ENCODE measurements at places on chromosomes 11 and 22. TPM values are rescaled to one million over a fixed set of nuclear protein-coding genes. Genes with fewer than 3 reads are reported as not detected.

Gene HDHD5
- total RNA-seq, result 31.8 TPM

Gene C11orf87
- total RNA-seq, result 4.3 TPM

Gene OR5P2
- not detected for total RNA-seq

Gene KCNC1
- not detected for total RNA-seq

Gene SLC25A18
- total RNA-seq, result not detected

Gene DDI1
- total RNA-seq, result not detected

Gene SPON1
- total RNA-seq, result 0.72 TPM

Gene SOX10
- total RNA-seq, result not detected

Gene P4HA3
- 8.7 TPM for total RNA-seq

Gene UPK3A
- total RNA-seq, result not detected

Gene CCDC157
- total RNA-seq, result 2.9 TPM

Gene GRIK4
- total RNA-seq, result under 0.01 TPM

Gene SLC15A3
- total RNA-seq, result 10.9 TPM

Gene HBB
- total RNA-seq, result not detected

Gene TSSK2
- not detected for total RNA-seq

DNA sequence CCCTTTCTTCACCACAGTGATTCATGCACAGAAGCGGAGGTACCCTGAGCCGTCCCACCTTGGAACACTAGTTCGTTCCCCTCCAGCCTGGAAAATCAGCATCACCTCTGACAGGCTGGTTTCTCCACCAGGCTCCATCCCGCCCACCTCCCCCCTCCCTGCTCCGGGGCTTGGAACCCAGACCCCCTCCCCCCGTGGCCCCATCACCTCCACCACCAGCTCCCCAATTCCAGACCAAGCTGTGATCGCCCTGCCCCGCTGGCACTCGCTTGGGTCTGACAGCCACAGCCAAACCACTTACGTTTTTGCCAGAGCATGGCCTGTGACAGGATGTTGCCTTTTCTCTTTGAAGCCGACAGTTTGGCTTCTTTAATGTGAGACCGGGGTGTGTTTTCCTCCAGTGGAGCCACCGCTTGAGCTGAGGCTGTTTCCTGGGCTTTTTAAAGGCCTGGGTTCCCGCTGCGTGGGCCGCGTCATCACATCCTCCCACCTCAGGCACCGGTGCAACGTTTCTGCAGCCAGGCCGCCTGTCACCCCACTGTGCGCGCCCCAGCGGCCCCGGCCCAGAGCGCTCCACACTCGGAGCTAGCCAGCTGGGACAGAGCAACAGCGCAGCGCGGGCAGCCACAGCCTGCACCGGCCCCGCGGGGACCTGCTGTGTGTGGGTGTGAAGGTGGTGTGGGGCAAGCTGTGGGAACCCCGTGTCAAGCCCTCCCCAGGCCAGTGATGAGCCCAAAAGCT lies at the start of gene POU2AF1:
POU2AF1 (minus strand) TSS at position 415 of the 741 bp plus-strand sequence; CDS start at position 317, 98 bp downstream.
- DNase-seq, result peak; percentile 79
- H3K27me3 ChIP-seq, result no peaks in the 10 kb centered on the region
- no peaks in the 10 kb centered on the region for H3K36me3 ChIP-seq
- no peaks in the 10 kb centered on the region for H3K4me1 ChIP-seq
- no peak within 1 kb of the TSS for H3K27ac ChIP-seq

GRCh38 chr11:11929920-11930319 lies 78.5 kb downstream of the DKK3 start:
- no peak overlapping the region for H3K4me3 ChIP-seq
- H3K36me3 ChIP-seq, result peaks cover 39% of the 10 kb centered on the region
- no peak for DNase-seq
- no peak overlapping the region for H3K27ac ChIP-seq

DNA sequence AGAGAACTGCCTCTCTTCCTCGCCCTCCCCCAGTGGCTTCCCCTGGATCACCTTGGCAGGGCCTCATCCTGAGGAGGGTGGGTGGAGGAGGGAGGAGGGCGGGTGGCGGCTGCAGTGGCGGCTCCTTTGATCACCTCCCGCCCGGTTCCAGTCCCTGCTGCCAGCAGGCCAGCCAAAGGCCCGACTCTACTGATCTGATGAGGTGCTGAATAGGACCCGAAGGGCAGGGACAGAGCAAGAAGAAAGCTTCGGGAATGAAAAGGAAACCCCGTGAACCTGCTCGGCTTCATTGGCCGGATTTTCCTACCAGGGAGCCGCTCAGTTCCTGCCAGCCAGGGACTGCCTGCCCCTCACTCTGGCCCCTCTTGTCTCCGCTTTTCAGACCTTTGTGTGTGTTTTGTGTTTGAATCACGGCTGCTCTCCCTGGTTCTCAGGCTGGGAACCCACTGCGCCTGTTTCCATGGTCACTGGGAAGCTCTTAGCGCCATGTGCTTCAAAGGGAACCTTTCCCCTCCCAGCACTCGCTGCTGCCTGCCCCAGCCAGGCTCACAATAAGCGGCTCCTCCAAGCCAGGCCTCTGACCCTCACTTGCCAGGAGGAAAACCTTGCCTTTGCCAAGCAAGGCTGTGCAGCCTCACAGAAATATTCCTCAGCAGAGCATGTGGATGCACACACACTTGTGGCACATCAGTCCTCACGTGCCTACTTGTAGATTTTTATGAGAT lies 56.8 kb downstream of the C22orf31 start:
- DNase-seq, result no peak
- no peaks in the 10 kb centered on the region for H3K27me3 ChIP-seq
- no peak overlapping the region for H3K4me3 ChIP-seq
- no peaks in the 10 kb centered on the region for H3K36me3 ChIP-seq
- no peak overlapping the region for H3K27ac ChIP-seq

DNA sequence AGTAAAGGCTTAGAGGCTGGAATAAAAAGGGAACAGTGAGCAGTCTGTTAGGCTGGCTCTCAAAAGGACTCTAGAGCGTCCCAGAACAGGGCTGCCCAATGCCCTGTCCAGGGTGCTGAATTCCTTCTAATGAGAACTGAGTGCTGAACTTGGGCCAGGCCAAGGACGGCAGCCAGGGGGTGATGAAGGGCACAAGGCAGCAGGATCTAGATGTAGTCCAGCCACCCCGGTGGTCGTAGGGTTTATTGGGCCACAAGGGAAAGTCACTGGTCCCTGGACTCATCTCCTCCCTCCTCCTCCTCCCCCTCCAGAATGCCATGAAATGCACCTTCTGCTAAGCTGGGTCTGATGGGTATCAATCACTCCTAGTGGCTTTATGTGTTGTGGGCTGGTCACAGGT lies 19.2 kb downstream of the NPTXR start:
- no peaks in the 10 kb centered on the region for H3K4me1 ChIP-seq
- no peak overlapping the region for H3K4me3 ChIP-seq
- peak; percentile 96 for DNase-seq
- H3K27me3 ChIP-seq, result no peaks in the 10 kb centered on the region

GRCh38 chr11:12506404-12506921 lies 129.1 kb downstream of the PARVA start:
- peaks cover 39% of the 10 kb centered on the region for H3K36me3 ChIP-seq
- H3K27me3 ChIP-seq, result no peaks in the 10 kb centered on the region
- no peak overlapping the region for H3K4me3 ChIP-seq
- peak overlapping the region; percentile 34 for H3K27ac ChIP-seq
- peaks cover 46% of the 10 kb centered on the region for H3K4me1 ChIP-seq

GRCh38 chr11:46064221-46064620 lies 57.0 kb downstream of the PHF21A start:
- no peaks in the 10 kb centered on the region for H3K27me3 ChIP-seq
- peak; percentile 80 for DNase-seq

- H3K4me3 ChIP-seq, result peak overlapping the region; percentile 32
- peaks cover 7% of the 10 kb centered on the region for H3K36me3 ChIP-seq
- peaks cover 51% of the 10 kb centered on the region for H3K4me1 ChIP-seq
- DNase-seq, result peak; percentile 88
- no peaks in the 10 kb centered on the region for H3K27me3 ChIP-seq
Measured at GRCh38 chr11:78168539-78169477, 19.6 kb downstream of the KCTD21 start.

GRCh38 chr11:83158357-83158786 lies 1.4 kb downstream of the PCF11 start:
- DNase-seq, result no peak
- H3K4me1 ChIP-seq, result peaks cover 21% of the 10 kb centered on the region

GRCh38 chr11:130088919-130089673 lies 19.4 kb downstream of the APLP2 start:
- H3K4me1 ChIP-seq, result no peaks in the 10 kb centered on the region
- H3K36me3 ChIP-seq, result no peaks in the 10 kb centered on the region
- H3K27ac ChIP-seq, result no peak overlapping the region
- no peaks in the 10 kb centered on the region for H3K27me3 ChIP-seq

GRCh38 chr11:69682221-69682620 lies 7.1 kb upstream of the LTO1 start:
- H3K4me1 ChIP-seq, result no peaks in the 10 kb centered on the region
- no peak overlapping the region for H3K4me3 ChIP-seq
- H3K36me3 ChIP-seq, result no peaks in the 10 kb centered on the region
- no peak for DNase-seq

GRCh38 chr22:50019316-50019715 lies 6.8 kb upstream of the IL17REL start:
- peaks cover 15% of the 10 kb centered on the region for H3K27me3 ChIP-seq
- no peaks in the 10 kb centered on the region for H3K36me3 ChIP-seq
- H3K4me1 ChIP-seq, result no peaks in the 10 kb centered on the region
- no peak overlapping the region for H3K4me3 ChIP-seq
- DNase-seq, result peak; percentile 21

GRCh38 chr11:66850588-66851238 lies 6.2 kb upstream of the LRFN4 start:
- peaks cover 20% of the 10 kb centered on the region for H3K36me3 ChIP-seq
- no peak overlapping the region for H3K4me3 ChIP-seq
- peak; percentile 83 for DNase-seq
- peaks cover 4% of the 10 kb centered on the region for H3K4me1 ChIP-seq

- no peak overlapping the region for H3K4me3 ChIP-seq
- no peaks in the 10 kb centered on the region for H3K4me1 ChIP-seq
- DNase-seq, result no peak
- no peak overlapping the region for H3K27ac ChIP-seq
- no peaks in the 10 kb centered on the region for H3K36me3 ChIP-seq
Measured at GRCh38 chr11:113182288-113182687, 132.1 kb upstream of the TTC12 start.

GRCh38 chr22:38320605-38321402 lies 3.6 kb upstream of the CSNK1E start:
- H3K27ac ChIP-seq, result no peak overlapping the region
- peak; percentile 38 for DNase-seq
- peaks cover 13% of the 10 kb centered on the region for H3K4me1 ChIP-seq
- H3K4me3 ChIP-seq, result no peak overlapping the region

DNA sequence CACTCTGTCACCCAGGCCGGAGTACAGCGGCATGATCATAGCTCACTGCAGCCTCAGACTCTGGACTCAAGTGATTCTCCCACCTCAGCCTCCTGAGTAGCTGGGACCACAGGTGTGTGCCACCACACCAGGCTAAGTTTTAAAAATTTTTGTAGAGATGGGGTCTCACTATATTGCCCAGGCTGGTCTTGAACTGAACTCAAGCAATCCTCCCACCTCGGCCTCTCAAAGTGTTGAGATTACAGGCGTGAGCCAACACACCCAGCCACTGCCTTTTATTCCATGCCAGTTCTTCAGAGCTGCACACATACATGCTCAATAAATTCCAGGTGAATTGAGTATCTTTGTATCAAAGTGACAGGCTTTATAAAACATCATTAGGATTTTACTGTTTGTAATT lies 2.4 kb upstream of the COPB1 start:
- H3K4me3 ChIP-seq, result no peak overlapping the region
- no peak for DNase-seq
- H3K27ac ChIP-seq, result no peak overlapping the region
- H3K27me3 ChIP-seq, result no peaks in the 10 kb centered on the region
- peaks cover 16% of the 10 kb centered on the region for H3K4me1 ChIP-seq

GRCh38 chr11:20363149-20363499 lies 390 bp upstream of the HTATIP2 start:
- no peaks in the 10 kb centered on the region for H3K27me3 ChIP-seq
- DNase-seq, result peak; percentile 46
- H3K4me3 ChIP-seq, result peak overlapping the region; percentile 84
- H3K36me3 ChIP-seq, result no peaks in the 10 kb centered on the region

GRCh38 chr11:65719871-65720210 lies 757 bp downstream of the RNASEH2C start:
- peak overlapping the region; percentile 73 for H3K27ac ChIP-seq
- H3K4me1 ChIP-seq, result peaks cover 13% of the 10 kb centered on the region
- no peaks in the 10 kb centered on the region for H3K27me3 ChIP-seq
- H3K4me3 ChIP-seq, result peak overlapping the region; percentile 96
- peak; percentile 87 for DNase-seq

- peak; percentile 86 for DNase-seq
- H3K36me3 ChIP-seq, result no peaks in the 10 kb centered on the region
- H3K4me3 ChIP-seq, result peak overlapping the region; percentile 69
- H3K27ac ChIP-seq, result no peak overlapping the region
- H3K27me3 ChIP-seq, result peaks cover 3% of the 10 kb centered on the region
- peaks cover 15% of the 10 kb centered on the region for H3K4me1 ChIP-seq
Measured at GRCh38 chr11:127003260-127003981, 2.9 kb upstream of the KIRREL3 start.

GRCh38 chr22:36014546-36015074 lies 14.0 kb downstream of the RBFOX2 start:
- H3K27ac ChIP-seq, result no peak overlapping the region
- no peak overlapping the region for H3K4me3 ChIP-seq
- no peaks in the 10 kb centered on the region for H3K27me3 ChIP-seq

DNA sequence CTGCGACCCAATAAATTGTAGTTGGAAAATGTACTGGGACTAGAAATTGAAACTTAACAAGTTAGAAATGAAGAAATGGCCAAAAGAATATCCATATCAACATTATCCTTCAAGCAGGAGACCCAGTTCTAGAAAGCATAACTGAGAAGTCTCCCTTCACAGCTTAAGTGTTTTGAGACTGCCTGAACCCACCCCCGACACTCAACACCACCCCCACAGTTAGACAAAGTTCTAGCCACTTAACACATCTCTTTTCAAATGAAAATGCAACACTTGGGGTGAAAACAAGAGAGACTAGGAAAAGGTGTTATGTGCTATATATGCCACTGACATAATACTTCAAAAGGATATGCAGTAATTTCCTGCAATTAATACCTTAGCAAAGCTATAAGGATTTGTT lies 184.5 kb downstream of the SOX6 start:
- no peaks in the 10 kb centered on the region for H3K36me3 ChIP-seq
- H3K4me1 ChIP-seq, result no peaks in the 10 kb centered on the region
- no peak overlapping the region for H3K4me3 ChIP-seq
- DNase-seq, result no peak

- no peaks in the 10 kb centered on the region for H3K27me3 ChIP-seq
- DNase-seq, result peak; percentile 45
- H3K4me3 ChIP-seq, result no peak overlapping the region
- peaks cover 6% of the 10 kb centered on the region for H3K4me1 ChIP-seq
- no peaks in the 10 kb centered on the region for H3K36me3 ChIP-seq
Measured at GRCh38 chr22:42271906-42272305, 1.5 kb upstream of the TCF20 start.

GRCh38 chr11:47768101-47768612 lies 1.0 kb upstream of the FNBP4 start:
- peaks cover 16% of the 10 kb centered on the region for H3K36me3 ChIP-seq
- DNase-seq, result peak; percentile 59
- peak overlapping the region; percentile 99 for H3K27ac ChIP-seq
- H3K27me3 ChIP-seq, result no peaks in the 10 kb centered on the region
- H3K4me1 ChIP-seq, result peaks cover 14% of the 10 kb centered on the region

- no peaks in the 10 kb centered on the region for H3K4me1 ChIP-seq
- no peak overlapping the region for H3K27ac ChIP-seq
- no peak for DNase-seq
- H3K4me3 ChIP-seq, result no peak overlapping the region
- H3K36me3 ChIP-seq, result no peaks in the 10 kb centered on the region
Measured at GRCh38 chr22:43624144-43624998, 187.7 kb downstream of the EFCAB6 start.

GRCh38 chr11:86575208-86575855 lies 97.1 kb downstream of the ME3 start:
- H3K27ac ChIP-seq, result no peak overlapping the region
- DNase-seq, result no peak
- no peak overlapping the region for H3K4me3 ChIP-seq
- H3K27me3 ChIP-seq, result no peaks in the 10 kb centered on the region
- peaks cover 30% of the 10 kb centered on the region for H3K4me1 ChIP-seq
- no peaks in the 10 kb centered on the region for H3K36me3 ChIP-seq
